HT-29 (cell line): ENCODE measurements at places on chromosomes 6 and 20.

GRCh38 chr6:130453230-130453629 lies 87.4 kb downstream of the TMEM200A start:
- no peak for DNase-seq

DNA sequence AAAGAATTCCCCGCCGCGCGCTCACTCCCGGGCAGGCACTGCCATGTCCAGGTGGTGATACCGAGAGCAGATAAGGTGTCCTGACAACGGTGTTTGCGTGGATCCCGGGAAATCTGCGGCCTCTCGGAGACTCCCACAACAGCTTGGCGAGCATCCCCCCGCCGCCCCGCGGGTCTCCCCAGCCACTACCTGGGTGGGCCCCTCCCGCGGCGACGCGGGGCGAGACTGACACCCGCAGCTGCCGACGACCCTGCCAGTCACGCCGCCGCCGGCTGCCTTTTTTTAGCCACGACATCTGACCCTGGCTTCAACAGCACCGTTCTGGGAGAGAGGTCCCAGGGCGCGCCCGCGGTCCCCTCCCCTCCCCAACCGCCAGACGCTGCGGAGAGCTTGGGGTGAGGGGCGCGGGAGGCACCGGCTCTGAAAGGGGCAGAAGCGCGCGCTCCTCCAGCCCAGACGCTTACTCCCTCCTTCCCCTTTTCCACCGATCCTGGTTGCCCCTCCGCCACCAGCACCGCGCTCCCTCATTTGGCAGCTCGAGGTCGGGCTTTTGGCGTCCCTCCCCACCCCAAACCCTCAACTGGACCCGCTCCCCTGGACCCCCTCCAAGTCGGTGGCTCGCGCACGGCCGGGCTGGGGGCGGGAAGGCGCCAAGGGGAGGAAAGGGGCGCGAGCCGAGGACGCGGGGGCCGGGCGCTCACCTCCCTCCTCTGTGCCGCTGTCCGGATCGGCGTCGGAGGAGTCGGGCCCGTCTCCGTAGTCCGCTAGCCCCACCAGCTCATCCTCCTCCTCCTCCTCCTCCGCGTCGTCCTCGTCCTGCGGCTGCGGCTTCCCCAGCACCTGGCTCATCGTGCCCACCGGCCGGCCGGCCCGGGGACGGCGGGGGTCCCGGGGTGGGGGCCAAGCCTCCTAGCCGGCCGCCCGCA lies 665 bp downstream of the RRAGD start:
- DNase-seq, result no peak

DNA sequence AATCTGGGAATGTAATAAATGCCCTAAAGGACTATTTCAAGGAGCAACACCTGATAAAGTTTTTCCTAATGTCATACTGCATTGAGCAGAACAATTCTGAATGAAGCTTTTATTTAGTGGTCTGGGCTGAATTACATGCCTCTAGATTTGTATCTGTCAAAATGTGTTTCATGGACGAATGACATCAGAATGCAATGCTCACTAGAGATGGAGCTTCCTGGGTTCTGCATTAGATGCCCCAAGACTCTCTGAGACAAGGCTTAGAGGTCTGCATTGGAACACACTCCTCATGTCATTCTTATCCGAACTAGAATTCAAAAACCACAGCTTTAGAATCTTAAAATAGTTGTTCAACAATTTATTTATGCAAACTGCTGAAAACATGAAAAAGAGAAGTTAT lies 62.0 kb downstream of the SYNE1 start:
- no peak for DNase-seq

- no peak for DNase-seq
Observed at GRCh38 chr6:36329798-36330291, 6.8 kb downstream of the BNIP5 start.

- peak; percentile 42 for DNase-seq
Observed at GRCh38 chr6:46010771-46011170, 4.9 kb downstream of the CLIC5 start.

DNA sequence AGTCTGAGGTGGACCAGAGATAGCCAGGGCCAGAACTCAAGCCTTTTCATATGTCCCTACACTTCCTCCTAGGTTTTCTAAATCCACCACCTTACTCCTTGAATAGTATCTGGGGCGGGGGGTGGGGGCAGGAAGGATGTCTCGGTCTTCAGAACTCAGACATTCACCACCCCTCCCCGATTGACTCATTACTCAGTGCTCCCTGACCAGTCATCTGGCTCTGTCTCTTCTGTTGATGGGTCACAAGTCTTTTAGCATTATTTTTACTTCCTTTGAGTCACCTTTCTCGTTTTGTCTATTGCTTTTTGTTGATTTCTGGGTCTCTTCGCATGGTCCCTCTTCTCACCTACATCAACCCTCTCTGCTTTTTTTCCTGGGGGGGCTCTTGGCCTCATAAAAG lies 23.3 kb downstream of the NOX3 start:
- DNase-seq, result no peak

DNA sequence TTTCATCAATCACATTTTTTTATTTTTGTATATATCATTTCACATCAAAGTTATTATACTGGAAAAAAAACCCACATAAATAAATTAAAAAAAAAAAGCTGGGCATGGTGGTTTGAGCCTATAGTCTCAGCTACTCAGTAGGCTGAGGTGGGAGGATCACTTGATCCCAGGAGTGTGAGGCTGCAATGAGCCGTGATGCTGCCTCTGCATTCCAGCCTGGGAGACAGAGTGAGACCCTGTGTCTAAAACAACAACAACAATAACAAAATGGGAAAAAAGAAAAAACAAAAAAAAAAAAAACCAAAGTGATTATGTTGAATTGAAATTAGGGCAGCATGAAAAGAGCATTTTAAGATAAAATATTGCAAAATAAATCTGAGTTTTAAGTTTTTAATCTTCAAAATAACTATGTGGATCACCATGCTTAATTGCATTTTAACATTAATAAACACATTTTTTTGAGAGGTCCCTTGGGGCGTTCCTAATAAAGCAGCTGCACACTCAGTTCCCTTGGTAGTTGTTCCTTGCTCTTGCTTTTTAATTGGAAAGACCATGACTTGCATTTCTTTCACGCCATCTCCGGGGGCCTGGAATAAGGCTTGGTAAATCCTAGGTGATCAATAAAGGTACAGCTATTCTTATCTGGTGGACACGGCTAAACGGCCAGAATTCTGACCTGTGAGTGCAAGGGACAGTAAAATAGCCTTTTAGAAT lies 15.1 kb downstream of the NOX3 start:
- DNase-seq, result no peak

DNA sequence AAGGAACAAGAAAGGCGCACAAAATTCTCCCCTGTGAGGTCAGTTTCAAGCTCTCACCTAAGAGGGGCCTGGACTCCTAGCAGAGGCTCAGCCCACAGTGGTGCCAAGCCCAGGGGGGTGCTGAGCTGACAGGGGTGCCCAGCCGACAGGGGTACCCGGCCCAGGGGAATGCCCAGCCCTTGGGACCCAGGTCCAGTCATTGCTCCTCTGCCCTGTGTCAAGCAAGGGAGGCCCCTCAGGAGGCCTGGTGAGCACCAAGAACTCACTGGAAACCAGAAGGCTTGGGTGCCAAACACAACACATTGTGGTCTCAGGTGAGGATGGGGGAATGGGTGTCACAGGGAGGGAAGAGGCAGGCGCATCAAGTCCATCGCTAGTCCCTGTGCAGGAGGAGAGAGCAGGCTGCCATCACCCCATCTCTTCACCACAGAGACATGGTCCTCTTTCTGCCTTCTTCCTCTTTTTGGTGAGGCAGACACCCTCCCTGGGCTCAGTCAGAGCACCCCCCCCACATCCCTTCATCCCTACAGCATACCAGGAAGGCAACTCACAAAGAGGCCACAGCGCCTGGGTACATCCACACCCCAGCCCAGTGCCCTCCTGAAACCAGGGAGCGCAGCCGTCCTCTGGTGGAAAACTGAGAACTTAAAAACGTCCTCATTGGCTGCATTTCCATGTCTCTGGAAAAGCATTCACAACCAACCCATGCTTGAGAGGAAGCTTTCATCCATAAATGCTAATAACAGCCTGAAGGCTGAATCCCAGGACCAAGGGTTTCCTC lies 111.3 kb downstream of the BANF2 start:
- DNase-seq, result no peak

- no peak for DNase-seq
Observed at GRCh38 chr6:67606906-67607828, 1027.9 kb upstream of the ADGRB3 start.

GRCh38 chr6:160505970-160506369 lies 157.8 kb downstream of the SLC22A3 start:
- DNase-seq, result no peak

- no peak for DNase-seq
Observed at GRCh38 chr6:45472382-45472781, 94.6 kb upstream of the SUPT3H start.

DNA sequence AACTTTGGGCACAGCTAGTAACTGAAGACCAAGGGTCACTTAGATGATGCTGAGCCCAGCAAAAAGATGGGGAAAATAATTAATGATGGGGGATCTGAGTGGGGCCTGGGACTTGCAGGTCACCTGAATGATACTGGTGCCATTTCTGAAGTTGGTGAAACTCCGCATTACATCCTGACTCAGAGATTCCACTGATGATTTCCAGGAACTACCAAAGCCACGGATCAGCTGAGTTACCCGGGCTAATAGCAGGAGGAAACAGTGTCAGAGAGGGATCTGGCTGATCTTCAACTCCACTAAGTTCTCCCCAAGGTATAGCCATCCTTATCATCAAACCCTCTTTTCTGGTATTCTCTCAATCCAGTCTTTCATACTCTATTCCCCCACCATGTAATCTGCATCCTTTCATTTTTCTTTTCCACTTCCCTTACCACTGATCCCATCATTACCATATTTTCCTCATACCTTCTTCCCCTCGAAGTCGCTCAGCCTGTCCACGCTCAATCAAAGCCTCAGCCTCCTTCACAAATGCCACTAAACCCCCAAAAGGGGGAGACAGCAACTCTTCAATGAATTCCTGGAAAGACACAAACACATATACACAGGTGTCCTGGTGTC lies 20.2 kb downstream of the VPS52 start:
- DNase-seq, result no peak

- no peak for DNase-seq
Observed at GRCh38 chr20:25014816-25015215, 22.3 kb upstream of the APMAP start.

GRCh38 chr6:141705431-141705830 lies 427.3 kb upstream of the GJE1 start:
- no peak for DNase-seq

DNA sequence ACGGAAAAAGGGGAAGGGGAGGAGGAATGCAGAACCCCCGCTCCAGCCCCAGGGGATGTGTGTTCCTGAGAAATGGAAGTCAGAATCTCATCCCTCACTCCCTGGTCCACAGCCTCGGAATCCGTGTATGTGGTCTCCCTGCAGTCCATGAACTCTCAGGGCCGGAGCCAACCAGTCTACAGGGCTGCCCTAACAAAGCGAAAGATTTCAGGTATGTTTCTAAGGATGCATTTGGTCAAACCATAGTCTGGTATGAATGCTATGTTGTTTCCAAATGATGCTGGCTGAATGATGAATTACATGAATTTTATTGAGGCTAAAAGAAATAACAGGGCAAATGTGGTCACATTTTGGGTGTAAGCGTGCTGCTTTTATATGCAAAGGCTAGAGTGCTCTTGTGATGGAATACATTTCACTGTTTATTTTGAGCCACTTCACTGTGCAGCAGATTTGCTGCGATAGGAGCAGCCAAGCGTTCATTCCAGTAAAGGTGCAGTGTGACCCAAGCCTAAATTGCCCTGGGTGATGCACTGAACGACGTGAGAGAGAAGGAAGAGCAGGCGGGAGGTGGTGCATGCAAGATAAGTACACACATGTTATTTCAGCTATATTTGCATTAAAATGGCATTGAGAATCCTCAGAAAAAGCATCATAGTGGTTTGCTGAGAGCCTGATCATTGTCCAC lies 52.4 kb downstream of the FNDC1 start:
- DNase-seq, result no peak

DNA sequence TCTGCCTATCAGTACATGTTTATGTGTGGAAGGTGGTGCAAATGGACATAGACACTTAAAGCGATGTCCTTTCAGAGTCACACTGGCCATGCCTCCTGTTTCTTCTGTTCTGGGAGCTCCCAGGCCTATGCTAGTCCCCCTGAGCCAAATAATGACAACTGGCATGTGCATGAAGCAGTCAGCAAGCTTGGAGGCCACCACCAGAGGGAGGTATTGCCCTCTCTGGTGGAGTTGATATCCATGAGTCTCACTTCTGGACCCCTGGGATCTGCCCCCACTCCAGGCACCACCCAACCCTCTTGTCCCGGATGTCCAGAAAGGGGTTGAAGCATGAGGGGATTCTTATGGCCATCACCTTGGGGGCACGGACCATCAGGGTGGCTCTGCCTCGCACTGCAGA lies 172.2 kb downstream of the AIG1 start:
- peak; percentile 48 for DNase-seq

- DNase-seq, result no peak
Observed at GRCh38 chr20:33445881-33446625, 2.5 kb upstream of the SNTA1 start.

DNA sequence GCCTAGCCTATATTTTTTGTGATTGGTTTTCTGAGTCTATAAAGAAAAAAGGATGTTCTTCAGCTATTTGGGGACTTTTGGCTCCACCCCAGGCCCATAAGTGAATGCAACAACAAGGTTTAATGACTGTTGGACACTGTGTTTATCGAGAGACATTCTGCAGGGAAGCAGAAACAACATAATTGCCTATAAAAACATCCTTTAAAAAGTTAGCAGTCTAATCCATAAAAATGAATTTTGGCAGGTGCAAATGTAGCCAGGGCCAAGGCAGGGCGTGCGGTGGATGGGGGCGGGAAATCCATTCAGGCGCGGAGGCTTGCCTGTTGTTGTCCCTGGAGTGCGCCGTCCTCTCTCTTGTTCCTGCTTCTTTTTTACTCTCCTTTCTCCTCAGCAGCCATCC lies 99.3 kb downstream of the PAX1 start:
- no peak for DNase-seq

DNA sequence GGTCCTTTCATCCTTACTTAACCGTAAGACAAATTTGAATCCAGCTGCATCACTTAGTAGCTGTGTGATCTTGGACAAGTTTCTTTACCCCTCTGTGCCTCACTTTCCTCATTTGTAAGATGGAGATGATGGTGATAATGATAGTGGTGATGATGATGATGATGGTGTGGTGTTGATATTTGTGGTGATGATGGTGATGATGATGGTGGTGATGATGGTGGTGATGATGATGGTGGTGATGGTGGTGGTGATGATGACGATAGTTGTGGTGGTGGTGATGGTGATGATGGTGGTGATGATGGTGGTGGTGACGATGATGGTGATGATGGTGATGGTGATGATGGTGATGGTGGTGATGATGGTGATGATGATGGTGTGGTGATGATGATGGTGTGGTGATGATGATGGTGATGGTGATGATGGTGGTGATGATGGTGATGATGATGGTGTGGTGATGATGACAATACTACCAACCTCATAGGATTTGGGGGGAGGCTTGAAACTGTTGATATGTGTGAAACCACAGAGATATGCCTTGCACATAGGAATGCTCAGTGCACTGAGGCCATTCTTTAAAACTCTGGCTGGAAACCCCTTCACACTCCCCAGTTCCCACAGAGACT lies 233.2 kb downstream of the LY86 start:
- no peak for DNase-seq

GRCh38 chr6:43771858-43772680 lies 2.1 kb downstream of the VEGFA start:
- peak; percentile 70 for DNase-seq

- no peak for DNase-seq
Observed at GRCh38 chr6:170008294-170008785, 256.9 kb downstream of the ERMARD start.
